ENCODE measurements at places on chromosomes 12 and 14. TPM values are rescaled to one million over a fixed set of nuclear protein-coding genes. Genes with fewer than 3 reads are reported as not detected.
A peak's percentile ranks its signal among the peaks of the same experiment; 100 is the strongest.

DNA sequence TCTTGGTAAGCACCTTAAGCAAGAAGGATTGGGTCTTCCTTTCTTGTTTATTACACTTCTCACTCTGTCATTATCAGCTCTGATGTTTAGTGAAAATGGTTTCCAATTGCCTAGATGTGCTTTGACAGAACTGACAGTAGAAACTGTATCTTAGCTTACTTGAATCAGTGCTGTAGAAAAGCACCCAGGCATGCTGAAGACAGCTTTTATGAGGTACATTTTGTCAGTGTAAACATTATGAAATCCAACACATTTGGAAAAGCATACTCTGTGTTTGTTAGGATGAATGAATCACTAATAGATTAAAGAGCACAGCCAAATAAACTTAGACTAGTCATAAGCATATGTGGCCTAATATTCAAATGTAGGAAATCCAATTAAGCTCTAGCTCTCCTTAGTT, 290.2 kb upstream of the NPAS3 start:
- H3K4me3 ChIP-seq = no peak overlapping the region
- H3K36me3 ChIP-seq = no peaks in the 10 kb centered on the region
- DNase-seq = no peak
- no peak overlapping the region for H3K27ac ChIP-seq
- no peaks in the 10 kb centered on the region for H3K27me3 ChIP-seq

GRCh38 chr12:117444781-117445180, 83.4 kb upstream of the NOS1 start:
- no peak for DNase-seq
- H3K27me3 ChIP-seq = no peaks in the 10 kb centered on the region
- no peaks in the 10 kb centered on the region for H3K36me3 ChIP-seq
- no peaks in the 10 kb centered on the region for H3K4me1 ChIP-seq
- H3K27ac ChIP-seq = no peak overlapping the region

DNA sequence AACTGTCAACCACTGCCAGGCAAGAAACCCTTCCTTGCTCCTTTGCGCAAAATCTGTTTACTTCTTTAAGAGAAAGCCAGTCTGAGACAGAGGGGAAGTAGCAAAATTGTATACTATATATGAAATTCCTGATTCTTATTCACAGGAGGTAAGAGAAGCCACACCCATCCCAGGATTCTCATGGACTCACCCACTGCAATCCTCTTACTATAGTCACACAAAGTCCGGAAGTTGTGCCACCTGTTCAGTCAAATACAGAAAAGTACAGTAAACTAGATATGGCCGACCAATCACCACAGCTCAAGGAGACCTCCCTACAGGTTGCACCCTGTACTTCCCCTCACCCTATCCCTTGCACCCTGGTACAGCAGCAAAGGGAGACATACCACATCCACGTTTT, 2.9 kb downstream of the PRMT5 start:
- DNase-seq = no peak
- H3K27me3 ChIP-seq = no peaks in the 10 kb centered on the region
- H3K4me3 ChIP-seq = no peak overlapping the region
- peaks cover 27% of the 10 kb centered on the region for H3K4me1 ChIP-seq
- H3K36me3 ChIP-seq = peaks cover 37% of the 10 kb centered on the region

DNA sequence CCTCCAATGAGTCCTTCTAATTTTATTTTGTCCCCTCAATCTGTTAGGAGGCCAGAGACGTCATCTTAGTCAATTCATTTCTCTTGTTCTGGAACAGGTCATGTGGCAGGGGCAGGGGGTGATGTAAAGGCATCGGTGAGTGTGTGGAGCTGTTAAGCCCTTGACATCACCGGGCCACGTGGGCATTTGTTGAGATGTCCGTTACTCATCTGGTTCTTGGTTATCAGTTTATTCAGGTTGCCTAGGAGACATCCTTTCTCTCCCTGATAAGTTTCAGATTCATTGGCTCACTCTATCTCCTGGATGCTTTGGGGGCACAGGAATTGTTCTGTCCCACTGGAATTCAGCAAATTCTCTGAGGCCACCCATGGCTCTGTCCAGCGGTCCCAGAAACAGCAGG, 33.6 kb upstream of the SEL1L start:
- DNase-seq = no peak
- H3K27ac ChIP-seq = no peak overlapping the region
- no peaks in the 10 kb centered on the region for H3K4me1 ChIP-seq
- no peaks in the 10 kb centered on the region for H3K36me3 ChIP-seq
- H3K4me3 ChIP-seq = no peak overlapping the region

DNA sequence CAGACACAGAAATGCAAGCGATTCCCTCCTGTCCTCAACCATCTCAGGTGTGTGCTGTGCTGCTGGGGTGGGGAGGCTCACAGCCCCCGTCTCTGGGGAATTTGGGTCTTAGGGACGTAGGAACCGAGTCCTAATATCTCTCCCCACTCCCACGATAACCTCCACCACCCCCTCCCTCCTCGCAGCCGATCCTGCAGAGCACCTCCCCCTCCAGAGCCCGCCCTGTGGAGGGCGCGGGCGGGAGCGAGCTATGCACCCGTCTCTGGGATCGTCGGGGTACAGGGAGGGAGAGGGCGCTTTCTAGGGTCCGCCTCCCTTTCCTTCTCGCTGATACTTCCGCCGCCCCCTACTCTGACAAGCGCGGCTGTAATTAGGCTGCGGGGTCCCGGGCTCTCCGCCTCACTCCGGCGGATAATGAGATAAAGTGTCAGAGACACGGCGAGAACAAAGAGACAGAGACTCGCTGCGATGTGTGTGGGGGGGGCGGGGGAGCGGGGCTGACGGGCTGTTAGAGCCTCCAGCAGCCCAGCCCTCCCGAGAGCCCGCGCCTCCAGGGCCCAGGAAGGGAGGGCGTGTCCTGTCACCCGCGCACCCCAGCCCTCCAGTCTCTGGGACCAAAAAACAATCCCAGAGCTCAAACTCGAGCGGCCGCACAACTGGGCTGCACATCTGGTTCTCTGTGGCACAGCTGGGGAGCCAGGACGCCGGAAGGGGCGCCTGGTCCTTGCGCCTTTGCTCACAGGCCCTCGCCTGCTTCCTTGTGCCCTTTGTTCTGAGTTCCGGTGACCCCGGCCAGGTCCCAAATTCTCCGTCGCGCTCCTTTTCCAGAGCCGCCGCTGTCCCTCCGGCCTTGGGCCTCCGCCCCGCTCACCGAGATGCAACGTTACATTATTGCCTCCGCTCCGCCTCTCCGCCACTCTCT, 8.7 kb downstream of the SHMT2 start:
- H3K36me3 ChIP-seq = peaks cover 14% of the 10 kb centered on the region
- peaks cover 52% of the 10 kb centered on the region for H3K27me3 ChIP-seq
- peak overlapping the region; percentile 73 for H3K27ac ChIP-seq
- peaks cover 46% of the 10 kb centered on the region for H3K4me1 ChIP-seq
- no peak for DNase-seq

- peaks cover 5% of the 10 kb centered on the region for H3K4me1 ChIP-seq
- H3K27me3 ChIP-seq = no peaks in the 10 kb centered on the region
Observed at GRCh38 chr14:53380052-53380866, 227.1 kb upstream of the DDHD1 start.

DNA sequence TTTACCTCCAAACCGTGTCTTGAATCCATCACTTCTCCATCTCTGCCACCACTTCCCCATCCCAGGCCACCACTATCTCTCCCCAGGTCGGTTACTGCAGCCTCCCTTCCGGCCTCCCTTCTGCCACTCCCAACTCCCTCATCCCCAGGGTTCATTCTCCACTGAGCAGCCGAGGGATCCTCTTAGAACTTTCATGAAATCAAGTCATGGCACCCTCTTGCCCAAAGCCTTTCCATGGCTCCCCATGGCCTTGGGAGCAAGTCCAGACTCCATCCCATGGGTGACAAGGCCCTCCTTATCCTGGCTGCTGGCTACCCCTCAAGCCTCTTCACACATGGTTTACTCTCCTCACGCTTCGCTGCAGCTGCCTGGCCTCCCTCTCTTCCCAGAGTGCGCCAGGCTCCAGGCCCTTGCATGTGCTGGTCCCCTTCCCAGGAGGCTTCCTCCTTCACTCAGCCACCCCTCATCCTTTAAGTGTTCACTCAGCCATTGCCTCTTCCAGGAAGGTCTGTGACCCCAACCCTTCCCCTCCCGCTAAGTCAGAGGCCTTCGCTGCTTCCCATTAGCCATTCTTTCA, 17.9 kb upstream of the SH2B3 start:
- peaks cover 5% of the 10 kb centered on the region for H3K27me3 ChIP-seq
- no peaks in the 10 kb centered on the region for H3K36me3 ChIP-seq
- H3K4me1 ChIP-seq = no peaks in the 10 kb centered on the region
- H3K4me3 ChIP-seq = no peak overlapping the region

The PTHLH gene
- not detected for total RNA-seq

The AQP2 gene
- not detected for total RNA-seq

The SPIC gene
- not detected for total RNA-seq

The TUNAR gene
- total RNA-seq = not detected

The CEP83 gene
- 17.1 TPM for total RNA-seq

The PIK3C2G gene
- total RNA-seq = not detected

The P2RX2 gene
- total RNA-seq = not detected

The PPM1H gene
- 0.32 TPM for total RNA-seq
